Neural progenitor cell (in vitro differentiated cells): ENCODE measurements at places on chromosomes 1 and 21. TPM values are rescaled to one million over a fixed set of nuclear protein-coding genes. Genes with fewer than 3 reads are reported as not detected.

DNA sequence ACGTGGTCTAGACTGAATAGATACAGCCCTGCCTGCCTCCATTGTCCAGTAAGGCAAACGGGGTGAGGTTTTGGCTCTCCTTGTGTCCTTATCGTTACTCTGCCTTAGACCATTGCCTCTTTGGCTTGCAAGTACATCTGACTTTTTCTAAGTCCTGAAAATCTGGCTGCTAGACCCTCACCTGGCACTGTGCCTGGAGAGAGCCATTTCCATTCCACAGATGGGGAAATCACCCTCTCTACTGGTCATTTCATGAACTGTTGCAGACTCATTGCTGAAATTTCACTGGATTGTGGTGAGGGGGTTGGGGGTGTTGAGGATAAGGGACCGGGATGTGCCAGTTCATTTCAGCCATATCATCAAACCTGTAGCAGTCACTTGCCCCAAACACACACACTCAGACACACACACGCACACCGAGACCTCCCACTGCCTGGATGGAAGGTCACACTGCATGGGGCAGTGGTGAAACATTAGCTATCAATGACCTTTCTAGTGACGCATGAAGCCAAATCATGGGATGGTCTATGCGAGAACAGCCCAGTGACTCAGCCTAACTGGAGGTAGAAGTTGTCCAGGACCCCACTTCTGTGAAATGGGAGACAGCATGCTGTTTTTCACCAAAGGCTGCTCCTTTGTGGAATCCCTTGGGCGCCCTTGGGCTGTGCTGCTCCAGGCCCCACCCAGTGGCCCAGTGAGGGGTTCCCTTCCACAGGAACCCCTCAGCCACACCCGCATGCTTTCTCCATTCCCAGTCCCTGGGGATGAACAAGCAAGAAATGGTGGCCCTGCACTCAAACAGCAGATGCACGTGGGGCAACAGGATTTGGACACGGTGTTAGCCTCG, 34.9 kb upstream of the VASH2 start:
- peak; percentile 36 for DNase-seq

DNA sequence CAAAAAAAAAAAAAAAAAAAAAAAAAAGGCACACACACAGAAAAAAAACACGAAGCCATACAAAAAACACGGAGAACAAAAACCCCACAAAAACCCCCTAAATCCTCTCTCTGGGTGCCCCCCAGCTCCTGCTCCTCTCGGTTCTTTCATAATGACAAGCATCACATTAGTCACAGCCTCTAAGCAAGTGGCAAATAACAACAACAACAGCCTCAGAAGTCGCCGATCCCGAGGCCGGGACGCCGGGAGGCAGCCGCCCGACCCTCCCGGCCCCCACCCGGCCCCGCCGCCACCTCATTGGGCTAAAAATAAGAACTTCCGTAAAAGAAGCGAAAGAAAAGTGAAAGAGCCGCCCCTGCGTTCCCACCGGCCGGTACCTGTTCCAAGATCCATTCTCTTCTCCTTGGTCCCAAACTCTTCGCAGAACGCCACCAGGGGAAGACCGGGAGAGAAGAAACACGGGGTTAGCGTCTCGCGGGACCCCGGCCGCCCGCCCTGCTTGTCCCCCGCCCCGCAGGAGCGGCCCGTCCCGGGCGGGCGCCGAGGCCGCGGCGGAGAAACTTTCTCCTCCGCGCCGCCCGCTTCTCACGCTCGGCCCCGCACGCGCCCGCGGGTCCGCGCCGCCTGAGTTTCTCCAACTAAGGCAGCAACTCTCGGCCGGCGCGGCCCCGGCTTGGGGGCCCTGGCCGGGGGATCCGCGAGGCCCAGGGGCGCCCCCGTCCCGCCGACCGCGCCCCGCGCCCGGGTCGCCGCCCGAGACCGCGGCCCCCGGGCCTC, 102.8 kb downstream of the CASZ1 start:
- DNase-seq: peak; percentile 77

- DNase-seq: no peak
Measured at GRCh38 chr1:226679262-226679661, 59.8 kb downstream of the ITPKB start.

GRCh38 chr1:17289721-17290120, 18.3 kb upstream of the PADI4 start:
- DNase-seq: no peak

DNA sequence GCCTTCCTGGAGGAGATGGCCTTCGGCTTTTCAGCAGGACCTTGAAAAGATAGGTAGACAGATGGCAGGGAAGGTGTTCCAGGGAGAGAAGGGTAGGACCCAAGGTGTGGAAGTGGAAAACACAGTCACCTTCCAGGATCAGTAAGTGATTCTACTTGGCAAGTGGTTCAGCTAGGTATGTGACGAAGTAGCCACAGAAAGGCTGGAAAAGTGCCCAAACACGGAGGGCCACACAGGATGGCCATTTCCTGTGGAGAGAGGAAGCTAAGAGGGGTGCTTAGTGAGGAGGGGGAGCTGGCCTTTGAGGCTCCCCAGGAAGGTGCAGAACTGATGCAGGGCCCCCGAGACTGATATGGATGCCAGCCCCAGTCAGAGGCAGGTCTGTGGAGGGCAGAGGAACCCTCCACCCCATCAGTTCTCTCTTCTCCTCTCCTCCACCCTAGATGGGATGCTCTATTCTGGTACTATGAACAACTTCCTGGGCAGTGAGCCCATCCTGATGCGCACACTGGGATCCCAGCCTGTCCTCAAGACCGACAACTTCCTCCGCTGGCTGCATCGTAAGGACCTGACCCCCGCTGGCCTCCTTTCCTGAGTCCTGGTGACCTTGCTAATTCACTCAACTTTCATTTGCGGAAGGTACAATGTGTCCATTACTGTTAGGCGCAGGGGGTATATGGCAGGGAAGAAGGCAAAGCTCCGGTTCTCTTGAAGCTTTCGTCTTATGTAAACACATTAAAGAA, 6.8 kb downstream of the SEMA4A start:
- no peak for DNase-seq

DNA sequence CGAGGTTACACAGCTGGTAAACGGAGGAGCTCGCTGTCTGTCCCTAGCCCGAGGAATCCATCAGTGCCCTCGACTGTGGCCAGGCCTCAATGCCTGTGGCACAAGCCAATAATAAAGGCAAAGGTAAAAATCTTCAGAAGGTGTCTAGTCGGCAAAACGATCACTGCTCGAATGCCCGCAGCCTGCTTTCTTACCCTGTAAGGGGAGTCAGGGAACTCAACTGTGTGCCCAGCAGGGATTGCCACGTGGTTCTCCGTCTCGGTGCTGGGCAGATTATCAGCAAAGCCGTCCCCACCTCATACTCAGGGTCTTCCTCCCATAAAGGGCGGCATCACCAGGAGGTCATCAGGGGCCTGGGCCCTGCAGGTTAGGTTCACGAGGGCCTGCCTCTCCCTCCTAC, 103.4 kb downstream of the PAX7 start:
- no peak for DNase-seq

- DNase-seq: no peak
Measured at GRCh38 chr1:18895317-18895716, 7.0 kb downstream of the ALDH4A1 start.

GRCh38 chr21:41753006-41753898, 13.6 kb downstream of the RIPK4 start:
- DNase-seq: no peak

- no peak for DNase-seq
Measured at GRCh38 chr1:19424651-19425570, 60.4 kb downstream of the CAPZB start.

The PDE9A gene
- total RNA-seq: 40.2 and 41.0 TPM in 2 replicates

The CFHR1 gene
- not detected in 2 replicates for total RNA-seq

The AHCYL1 gene
- total RNA-seq: 62.5 and 65.5 TPM in 2 replicates

The FAM177B gene
- not detected in 2 replicates for total RNA-seq
